ENCODE measurements at places on chromosomes 12 and 14. TPM values are rescaled to one million over a fixed set of nuclear protein-coding genes. Genes with fewer than 3 reads are reported as not detected.
A peak's percentile ranks its signal among the peaks of the same experiment; 100 is the strongest.

Gene OAS2
- 148 TPM for total RNA-seq

Gene SLC24A4
- not detected for total RNA-seq

DNA sequence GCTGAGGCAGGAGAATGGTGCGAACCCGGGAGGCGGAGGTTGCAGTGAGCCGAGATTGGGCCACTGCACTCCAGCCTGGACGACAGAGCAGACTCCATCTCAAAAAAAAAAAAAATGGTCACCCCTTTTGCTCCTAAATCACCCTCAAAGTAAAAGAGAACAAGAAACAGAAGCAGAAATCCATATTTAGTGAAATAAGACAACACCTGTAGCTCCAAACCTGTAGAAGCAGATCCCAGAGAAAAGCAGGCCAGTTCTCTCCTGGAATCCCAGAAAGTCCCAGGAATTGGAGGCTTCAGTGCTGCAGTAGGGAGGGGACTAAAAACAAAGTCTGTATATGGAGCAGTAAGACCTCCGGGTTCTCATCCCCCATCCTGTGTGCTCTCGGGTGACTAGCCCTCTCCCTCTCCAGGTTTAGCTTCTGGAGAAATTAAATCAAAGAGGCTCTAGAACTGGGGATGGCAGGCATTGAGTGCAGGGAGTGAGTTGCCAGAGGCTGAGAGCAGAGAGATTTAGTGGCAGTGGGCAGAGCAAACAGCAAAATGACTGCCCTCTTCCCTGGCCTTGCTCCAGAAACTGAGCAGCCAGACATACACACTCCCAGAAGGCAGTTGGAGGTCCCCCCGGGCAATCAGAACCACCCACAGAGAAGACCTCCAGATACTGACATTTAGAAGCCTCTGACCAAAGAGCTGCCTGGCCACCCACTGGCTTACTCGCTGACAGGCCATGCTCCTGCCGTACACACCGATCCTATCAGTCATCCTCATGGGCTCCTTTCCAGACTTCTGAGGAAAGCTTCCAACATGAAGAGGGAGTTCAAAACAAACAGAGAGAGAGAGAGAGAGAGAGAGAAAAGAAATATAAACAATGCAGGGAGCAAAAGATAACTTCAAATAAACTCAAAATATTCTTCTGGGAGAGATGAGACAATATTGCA, 6.3 kb upstream of the MLXIP start:
- no peak for DNase-seq

DNA sequence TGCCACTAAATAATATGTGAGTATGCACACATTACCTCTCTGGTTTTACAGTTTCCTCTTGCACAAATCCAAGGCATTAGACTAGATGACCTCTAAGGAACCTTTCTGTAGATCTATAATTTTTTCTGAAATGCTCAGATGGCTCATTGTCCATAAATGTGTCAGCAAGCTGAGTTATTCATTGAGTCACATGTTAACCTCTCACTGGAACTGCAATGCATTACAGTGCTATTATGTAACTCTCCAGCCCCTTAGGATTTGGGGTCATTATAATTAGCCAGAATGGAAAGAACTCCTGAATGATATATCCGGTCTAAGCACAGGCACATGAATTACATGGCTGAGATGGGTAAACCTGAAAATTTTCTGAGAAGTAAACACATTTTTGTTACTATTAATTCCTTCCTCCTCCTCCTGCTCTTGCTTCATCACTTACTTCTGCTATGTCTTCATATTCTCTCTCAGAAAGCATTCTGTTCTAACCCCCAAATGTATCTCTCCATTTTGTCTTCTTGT, 20.3 kb upstream of the DRAM1 start:
- no peak for DNase-seq

Gene JPH4
- total RNA-seq = not detected

Gene RIPK3
- total RNA-seq = 8.9 TPM

Gene MMP14
- total RNA-seq = 2.0 TPM

DNA sequence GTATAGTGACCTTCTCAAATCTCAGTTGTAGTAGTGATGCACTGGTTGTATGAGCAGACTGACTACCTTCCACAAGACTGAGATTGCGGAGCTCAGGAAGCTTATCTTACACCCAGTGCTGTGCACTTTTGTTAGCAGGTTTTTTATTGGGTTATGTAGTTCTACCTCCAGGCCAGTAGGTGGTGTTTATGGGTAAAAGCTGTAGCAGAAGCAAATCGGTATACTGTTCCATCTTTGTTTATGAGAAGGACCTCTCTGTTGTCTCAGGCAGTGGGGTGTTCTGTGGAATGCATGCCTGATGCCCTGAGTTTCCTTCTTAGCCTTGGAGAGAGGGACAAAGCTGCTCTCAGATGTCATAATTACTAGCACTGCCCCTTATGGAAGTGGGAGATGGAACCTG, 217.8 kb downstream of the LRFN5 start:
- DNase-seq = no peak

Gene MEG3
- not detected for total RNA-seq

- peak; percentile 72 for DNase-seq
These were observed 76.6 kb upstream of the GZMB start for GRCh38 chr14:24710403-24711112.

Gene SLCO1B1
- total RNA-seq = not detected

GRCh38 chr12:4230526-4230925, 43.0 kb upstream of the CCND2 start:
- DNase-seq = no peak

Gene SALL2
- 5.5 TPM for total RNA-seq

Gene KIF5A
- total RNA-seq = 1.4 TPM

All from activated CD4-positive, alpha-beta T cell treated with anti-CD3 and anti-CD28 coated beads for 36 hours (primary cell).